IMR-90 (cell line): ENCODE measurements at places on chromosomes 12 and 14. TPM values are rescaled to one million over a fixed set of nuclear protein-coding genes. Genes with fewer than 3 reads are reported as not detected.

DNA sequence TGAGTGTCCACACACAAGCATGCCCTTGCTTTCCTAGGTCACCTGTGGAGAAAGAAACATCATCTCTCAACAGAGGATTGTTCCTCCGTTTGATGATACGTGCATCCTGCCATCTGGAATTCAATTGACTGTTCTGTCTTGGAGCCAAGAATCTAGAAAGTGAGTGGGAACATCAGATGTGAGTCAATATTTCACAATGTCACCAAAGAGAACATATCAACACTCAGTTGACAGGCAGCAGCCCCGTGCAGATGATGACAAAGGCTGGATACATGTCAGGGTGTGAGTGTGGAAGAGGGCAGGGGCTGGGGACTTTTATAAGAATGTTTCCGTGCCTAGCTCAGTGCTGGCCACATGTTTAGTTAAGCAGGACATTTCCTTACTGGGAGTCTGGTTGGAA is 76.1 kb downstream of the TBC1D30 start:
- H3K27ac ChIP-seq, result no peak overlapping the region
- peak; percentile 76 for DNase-seq
- peaks cover 3% of the 10 kb centered on the region; the same call in 1 of the 2 replicates for H3K4me1 ChIP-seq
- H3K36me3 ChIP-seq, result no peaks in the 10 kb centered on the region
- H3K4me3 ChIP-seq, result no peak overlapping the region

DNA sequence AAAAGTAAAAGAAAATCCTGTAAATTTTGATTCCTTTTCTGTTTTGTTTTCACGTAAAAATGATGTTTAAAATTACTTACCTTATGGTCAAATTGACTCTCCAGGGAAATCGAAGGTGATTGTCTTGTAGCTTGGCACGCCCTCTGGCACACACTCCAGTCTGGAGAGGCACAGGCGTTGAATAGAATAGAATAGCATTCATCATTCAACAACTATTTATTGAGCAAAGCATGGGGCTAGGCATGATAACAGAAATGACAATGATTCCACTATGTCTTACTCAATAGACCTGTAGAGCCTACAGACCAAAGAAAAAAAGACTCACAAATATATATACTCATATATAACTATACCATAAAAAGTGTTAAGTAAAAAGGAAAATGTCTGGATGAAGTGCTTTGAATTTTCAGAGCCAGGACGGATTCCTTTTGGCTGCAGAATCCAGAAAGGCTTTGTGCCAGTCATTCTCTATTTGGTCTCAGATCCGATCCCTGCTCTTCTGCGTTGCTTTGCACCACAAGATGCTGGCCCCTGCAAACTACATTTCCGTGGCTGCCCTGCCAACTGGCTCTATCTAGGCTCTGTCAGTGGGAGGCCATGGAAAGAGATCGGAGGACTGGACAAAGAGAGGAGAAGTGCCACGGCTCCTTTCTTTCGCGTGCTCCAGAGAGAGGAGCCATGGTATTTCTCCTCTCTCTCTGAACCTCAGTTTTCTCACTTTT is 231.8 kb downstream of the CRADD start:
- no peak overlapping the region for H3K4me3 ChIP-seq
- H3K27ac ChIP-seq, result no peak overlapping the region
- H3K4me1 ChIP-seq, result peaks cover 1% of the 10 kb centered on the region; the same call in 1 of the 2 replicates
- H3K27me3 ChIP-seq, result no peaks in the 10 kb centered on the region
- no peak for DNase-seq

DNA sequence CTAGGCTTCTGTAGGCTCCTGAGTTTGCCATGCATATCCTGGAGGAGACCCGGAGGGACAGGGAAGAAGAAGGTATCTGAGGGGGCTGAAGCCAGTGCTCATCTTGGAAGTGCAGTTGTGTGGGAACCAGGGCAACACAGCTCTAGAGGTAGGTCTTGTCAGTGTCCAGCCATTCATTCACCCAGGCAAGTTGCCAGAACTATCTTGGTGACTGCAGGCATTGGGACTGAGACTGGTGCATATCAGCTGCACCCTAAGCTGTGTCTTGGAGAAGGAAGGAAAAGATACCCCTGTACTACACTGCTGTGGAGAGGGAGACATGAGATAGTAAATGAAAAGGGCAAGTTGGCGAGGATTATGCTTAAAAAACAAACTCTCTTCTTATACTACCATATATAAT is 4.9 kb upstream of the WIF1 start:
- peaks cover 36% of the 10 kb centered on the region for H3K27me3 ChIP-seq
- peaks cover 3% of the 10 kb centered on the region for H3K4me1 ChIP-seq
- no peak overlapping the region for H3K27ac ChIP-seq
- DNase-seq, result no peak
- H3K36me3 ChIP-seq, result no peaks in the 10 kb centered on the region

GRCh38 chr14:34081101-34081575 is 130.3 kb upstream of the EGLN3 start:
- no peaks in the 10 kb centered on the region; the same call in 1 of the 2 replicates for H3K27me3 ChIP-seq
- H3K4me1 ChIP-seq, result peaks cover 2% of the 10 kb centered on the region; the same call in 1 of the 2 replicates
- DNase-seq, result no peak
- H3K27ac ChIP-seq, result no peak overlapping the region
- H3K4me3 ChIP-seq, result no peak overlapping the region

Gene SERPINA10
- total RNA-seq, result not detected in 2 replicates

Gene SAMD15
- 1.3 and 1.7 TPM in 2 replicates for total RNA-seq

Gene RILPL1
- 11.1 and 14.2 TPM in 2 replicates for total RNA-seq

Gene SIVA1
- 132 and 166 TPM in 2 replicates for total RNA-seq
